ENCODE measurements at places on chromosomes 13 and 19.

- no peak for DNase-seq
Measured at GRCh38 chr19:37950471-37951175, 43.6 kb downstream of the SIPA1L3 start.

DNA sequence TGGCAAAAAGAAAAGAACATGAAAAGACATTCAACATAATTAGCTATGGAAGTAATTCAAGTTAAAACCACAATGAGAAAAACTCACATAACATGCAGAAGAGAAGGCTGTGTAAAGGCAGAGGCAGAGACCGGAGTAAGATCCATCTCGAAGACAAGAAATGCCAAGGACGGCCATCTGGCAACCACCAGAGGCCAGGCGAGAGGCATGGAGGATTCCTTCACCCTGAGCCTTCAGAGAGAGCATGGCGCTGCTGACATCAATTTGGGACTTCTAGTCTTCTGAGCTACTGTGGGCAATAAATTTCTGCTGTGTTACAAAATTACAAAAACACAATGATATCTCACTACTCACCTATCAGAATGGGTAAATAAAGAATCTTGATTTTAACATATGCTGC is 381.0 kb downstream of the TSHZ3 start:
- no peak for DNase-seq

- DNase-seq, result no peak
Measured at GRCh38 chr13:74850893-74851292, 631.1 kb downstream of the TBC1D4 start.

DNA sequence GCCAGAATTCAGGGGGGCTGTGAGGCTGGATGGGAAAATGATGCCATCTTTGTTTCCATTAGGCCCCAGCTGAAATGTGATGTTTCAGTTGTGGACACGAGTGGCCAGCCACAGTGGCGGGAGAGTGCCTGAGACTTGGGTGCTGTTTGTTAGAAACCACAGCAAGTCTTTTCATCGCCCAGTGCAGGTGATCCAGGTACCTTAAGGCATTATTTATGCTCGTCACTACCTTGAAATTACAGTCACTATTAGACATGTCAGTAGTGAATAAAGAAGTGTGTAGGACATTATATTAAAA is 82.5 kb upstream of the TM9SF2 start:
- no peak for DNase-seq

DNA sequence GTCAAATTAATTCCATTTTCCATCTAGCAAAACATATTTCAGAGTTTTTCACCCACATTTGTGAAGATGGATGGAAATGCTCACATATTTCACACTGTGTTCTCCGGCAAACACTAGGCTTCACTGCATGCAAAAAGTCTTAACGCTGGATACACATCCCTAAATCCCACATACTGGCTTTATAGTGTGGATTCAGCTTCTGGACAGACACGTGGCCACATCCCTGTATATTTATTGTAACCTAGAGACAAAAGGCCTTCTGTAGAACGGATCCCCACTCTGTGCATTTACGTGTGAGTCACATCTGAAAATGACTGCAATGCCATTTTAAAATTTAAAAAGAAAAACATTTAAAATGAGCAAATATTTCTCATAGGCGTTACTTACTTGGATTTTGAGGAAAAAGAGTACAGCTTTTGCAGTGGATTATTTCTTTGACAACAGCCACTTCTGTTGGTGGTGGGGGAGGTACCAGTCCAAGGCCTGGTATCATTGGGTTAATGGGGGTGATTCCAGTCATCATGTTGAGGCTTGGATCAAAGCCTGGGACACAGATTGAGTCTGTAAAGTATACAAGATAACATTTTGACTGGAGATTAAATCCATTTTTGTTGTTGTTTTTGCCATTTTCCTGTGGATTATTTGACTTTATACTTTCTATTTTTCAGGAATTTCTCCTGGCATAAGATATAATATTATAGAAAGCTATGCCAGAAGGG is 337.7 kb downstream of the DNAJC15 start:
- no peak for DNase-seq

DNA sequence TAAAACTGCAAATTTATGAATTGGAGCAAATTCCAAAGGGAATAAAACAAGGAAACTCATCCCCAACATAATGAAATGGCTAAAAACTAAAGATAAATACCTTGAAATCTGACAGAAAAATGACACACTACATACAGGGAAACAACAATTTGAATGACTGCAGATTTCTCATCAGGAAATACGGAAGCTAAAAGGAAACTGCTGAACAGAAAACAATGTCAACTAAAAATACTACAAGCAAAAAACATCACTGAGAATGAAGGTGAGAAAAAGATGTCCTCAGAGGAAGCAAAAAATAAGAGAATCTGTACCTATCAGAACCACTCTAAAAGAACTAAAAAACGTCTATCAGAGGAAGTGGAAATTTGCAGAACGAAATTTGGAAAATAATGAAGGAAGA is 39.5 kb downstream of the ZSWIM9 start:
- no peak for DNase-seq

DNA sequence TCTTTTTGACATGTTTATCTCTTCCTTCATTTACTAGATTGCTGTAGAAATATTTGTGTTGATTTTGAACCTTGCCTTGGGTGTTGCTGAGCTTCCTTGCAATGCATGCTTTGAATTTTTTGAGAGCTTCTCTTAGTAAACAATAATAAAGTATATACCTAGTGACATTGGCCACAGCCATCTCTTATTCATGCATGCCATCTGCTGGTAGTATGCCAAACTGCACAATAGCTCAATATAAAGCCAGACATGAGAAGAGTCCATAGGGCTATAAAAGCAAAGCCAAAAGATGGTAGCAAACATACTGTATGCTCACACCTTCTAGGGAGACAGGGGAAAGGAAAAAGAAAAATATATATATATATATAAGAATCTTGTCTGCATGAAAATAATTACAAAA is 18.9 kb upstream of the ZSCAN5A start:
- peak; percentile 20 for DNase-seq

- peak; percentile 30 for DNase-seq
Measured at GRCh38 chr13:78102121-78102677, 183.6 kb upstream of the EDNRB start.

DNA sequence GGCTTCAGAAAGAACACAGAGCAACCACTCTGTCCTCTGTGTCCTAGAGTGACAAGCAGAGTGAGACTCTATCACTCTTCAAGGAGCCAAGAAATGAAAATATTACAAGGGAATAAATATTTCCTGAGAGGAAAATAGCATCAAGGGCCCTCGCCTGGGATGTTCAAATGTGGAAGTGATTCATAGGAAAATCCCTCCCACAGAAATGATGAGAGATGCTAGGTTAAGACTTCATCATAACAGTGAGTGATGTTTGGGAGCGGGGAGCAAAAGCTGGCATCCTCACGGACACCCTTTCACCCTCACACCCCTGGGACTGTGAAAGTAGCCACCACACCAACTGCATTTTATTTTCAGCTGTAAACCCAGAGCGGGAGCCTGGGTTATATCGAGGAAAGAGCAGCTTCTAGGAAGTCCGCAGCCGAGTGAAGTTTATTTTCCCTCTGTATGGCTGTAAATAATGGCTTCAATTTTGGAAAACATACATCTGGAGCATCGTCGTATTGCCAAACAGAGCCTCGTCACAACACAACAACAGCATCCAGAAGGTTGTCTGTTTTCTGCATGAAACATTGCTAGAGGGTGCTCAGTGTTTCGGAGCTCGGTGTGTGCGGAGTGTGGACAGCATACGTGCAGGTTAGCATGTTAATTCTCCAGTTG is 54.8 kb downstream of the DLEU7 start:
- DNase-seq, result no peak

- DNase-seq, result no peak
Measured at GRCh38 chr19:1167687-1168571, 6.1 kb downstream of the SBNO2 start.

DNA sequence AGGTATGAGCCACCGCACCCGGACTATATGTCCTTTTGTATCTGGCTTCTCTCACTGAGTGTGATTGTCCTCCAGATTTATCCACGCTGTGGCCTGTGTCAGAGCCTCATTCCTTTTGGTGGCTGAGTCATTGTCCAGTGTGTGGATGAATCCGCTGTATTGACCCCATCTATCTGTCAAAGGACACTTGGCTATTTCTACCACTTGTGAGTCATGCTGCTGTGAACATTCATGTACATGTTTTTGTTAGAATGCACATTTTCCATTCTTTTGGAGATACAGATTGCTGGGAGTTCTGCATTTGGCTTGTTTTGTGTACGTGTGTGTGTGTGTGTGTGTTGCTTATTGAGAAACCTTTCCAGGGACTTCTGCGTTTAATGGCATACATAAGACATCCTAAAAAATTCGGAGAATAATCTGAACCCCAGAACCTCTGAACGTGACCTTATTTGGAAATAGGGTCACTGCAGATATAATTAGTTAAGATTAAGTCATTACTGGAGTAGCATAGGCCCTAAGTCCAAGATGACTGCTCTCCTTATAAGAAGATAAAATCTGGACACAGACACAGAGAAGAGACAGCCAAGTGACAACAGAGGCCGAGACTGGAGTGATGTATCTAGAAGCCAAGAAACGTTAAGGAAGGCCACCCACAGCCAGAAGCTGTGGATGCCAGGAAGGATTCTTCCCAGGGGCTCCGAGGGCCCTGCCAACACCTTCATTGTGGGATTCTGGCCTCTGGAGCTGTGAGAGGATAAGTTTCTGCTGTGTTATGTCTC is 4.9 kb upstream of the GIPC3 start:
- peak; percentile 42 for DNase-seq

DNA sequence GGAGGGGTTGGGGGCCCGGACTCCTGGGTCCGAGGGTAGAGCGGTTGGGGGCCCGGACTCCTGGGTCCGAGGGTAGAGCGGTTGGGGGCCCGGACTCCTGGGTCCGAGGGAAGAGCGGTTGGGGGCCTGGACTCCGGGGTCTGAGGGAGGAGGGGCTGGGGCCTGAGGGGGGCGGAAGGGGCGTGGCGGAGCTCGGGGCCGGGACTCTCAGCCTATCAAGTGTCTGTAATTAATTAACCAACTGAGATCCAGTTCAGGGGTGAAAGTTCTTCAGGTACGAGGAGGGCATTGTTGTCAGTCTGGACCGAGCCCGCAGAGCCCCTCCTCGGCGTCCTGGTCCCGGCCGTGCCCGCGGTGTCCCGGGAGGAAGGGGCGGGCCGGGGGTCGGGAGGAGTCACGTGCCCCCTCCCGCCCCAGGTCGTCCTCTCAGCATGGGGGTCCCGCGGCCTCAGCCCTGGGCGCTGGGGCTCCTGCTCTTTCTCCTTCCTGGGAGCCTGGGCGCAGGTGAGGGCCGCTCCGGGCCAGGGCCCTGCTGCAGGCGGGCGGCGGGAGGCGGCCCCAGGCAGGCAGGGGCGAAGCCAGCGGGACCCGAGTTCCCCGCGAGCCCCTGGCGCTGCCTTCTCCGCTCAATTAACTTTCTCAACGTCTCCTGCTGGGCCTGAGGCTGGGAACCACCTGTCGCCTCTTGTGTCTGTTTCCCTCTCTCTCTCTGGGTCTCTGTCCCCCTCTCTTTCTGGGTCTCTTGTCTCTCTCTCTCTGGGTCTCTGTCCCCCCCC is 697 bp downstream of the FCGRT start:
- no peak for DNase-seq

DNA sequence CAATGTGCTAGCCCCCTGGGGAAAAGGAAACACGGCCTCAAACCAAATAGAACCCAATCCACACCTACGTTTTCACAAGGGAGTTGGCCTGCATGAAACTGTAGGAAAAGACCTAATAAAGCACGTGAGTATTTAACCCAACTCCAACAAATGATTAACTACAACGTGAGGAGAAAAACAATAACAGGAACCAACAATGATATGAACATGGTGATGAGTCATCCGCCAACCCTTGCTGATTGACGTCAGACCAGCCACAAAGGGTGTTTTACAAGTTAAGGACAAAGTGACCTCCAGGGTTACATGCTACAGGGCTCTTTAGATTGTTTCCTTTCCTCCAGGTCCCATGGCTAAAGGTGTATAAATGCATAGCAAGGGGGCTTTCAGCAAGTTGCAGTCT is 460.5 kb downstream of the COG6 start:
- no peak for DNase-seq

DNA sequence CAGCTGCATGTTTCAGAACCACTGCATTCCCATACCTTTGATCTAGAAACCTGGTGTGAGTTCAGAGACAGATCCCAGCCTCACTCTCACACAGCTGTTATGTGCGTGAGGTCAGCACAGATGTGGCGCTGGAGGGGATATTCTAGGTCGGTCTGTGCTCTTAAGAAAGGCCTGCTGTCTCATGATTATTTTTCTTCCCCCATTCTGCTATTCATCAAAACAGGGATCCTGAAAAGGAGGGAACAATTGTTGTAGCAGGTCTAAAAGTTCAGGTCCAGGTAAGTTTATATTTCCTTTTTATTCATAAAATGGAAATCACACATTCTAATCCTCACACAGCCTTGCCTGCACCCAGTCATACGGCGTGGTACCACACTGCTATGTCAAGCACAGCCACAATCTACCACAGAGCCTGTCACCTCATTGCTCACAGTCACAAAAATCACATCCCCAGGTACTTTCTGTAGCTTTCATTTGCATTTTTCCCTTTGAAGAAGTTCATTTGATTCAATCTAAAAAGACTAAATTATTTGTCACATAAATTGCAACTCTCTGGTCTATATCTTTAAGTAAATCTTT is 867 bp downstream of the ZNF546 start:
- DNase-seq, result no peak

DNA sequence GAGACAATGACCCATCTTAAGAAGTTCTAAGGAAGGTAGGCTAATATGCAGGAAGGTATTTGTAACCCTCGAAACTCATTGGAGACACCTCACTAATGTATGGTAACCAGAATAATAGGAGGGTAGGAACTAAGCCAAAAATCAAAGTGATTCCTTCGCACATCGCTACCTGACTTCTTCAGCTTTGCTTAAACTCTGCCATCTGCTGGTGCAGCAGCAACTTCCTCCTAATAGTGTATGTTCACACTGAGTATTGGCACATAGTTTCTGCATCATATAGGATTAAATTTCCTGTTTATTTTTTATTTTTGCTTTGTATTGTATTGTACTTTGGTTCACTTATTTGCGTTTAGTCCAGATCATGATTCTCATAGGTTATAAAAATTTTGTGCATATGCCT is 676.2 kb downstream of the GPC5 start:
- DNase-seq, result no peak

DNA sequence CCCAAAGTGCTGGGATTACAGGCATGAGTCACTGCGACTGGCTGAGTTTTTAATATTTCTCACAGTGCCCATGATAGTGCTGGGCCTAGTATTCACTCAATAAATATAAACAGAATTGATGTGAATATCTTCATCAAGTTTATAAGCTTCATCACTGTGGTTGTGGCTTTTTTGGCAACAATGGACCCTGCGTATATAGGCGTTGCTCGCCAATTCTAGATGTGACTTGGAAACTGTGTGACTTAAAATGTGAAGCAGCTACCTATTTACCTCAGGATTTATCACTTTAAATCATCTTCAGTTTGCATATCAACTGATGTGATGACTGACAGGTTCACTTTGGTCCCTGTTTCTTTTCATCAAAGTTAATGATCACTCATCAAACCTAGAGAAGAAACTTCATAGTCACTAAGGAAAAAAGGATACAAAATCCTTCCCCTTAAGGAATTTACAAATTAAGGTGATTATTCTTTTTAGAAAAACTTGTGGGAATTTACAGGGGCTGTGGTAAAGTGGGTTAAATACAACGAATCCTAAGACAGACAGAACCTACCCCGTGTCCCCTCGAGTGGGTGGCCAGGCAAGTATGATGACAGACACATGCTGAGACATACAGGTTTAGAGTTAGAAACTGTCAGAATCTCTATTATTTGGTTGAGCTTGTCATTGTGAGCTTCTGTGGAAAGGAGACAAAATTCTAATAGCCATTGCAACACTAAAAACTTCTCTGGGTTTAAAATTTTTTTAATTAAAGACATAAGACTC is 101.3 kb downstream of the AKAP11 start:
- no peak for DNase-seq
